ENCODE measurements at places on chromosomes 6 and 20.

DNA sequence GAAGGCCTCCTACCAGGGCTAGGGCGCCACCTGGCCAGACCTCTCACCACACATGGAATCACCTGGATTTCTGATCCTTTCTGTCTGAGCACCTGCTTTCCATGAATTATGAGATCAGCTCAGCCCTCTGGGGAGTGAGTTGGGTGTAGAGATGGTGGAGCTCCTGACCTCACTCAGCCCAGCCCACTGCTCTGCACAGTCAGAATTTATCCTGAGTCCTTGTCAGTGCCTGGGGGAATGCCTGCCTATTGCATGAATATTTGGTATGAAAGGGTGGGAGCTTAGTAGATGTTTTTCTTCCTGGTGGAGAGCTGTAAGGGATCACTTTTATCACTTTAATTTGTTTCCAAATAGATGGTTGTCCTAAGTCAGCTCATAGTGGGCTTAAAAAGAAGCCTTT lies 47.5 kb downstream of the DTD1 start:
- no peak for DNase-seq

DNA sequence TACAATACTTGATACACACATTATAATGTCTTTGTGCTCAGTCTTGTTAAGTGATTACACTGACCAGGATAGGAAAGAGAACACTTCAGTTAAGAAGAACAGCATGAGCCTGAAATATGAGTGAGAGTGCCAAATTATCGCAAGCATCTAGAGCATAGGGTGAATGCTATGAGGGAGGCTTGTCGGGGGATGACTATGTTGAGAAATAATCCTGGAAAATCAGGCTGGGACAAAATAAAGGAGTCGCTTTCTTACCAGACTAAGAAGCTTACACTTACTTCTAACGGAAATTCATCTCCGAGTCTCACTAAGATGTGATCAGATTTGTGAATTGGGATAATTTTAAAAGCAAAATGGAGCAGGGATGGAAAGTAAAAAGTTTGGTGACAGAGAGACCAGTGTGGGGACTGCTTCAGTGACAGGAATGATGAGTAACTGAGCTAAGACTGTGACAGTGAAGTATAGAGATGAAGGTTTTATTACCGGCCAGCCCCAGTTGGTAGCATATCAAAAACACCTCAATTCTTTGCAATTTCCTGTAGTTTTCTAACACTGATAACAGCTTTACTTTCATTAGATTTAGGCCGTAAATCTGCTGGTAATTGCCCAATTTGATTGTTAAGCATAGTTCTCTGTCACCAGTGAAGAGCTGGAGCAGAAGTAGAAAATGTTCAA lies 48.4 kb upstream of the DEFB112 start:
- no peak for DNase-seq

DNA sequence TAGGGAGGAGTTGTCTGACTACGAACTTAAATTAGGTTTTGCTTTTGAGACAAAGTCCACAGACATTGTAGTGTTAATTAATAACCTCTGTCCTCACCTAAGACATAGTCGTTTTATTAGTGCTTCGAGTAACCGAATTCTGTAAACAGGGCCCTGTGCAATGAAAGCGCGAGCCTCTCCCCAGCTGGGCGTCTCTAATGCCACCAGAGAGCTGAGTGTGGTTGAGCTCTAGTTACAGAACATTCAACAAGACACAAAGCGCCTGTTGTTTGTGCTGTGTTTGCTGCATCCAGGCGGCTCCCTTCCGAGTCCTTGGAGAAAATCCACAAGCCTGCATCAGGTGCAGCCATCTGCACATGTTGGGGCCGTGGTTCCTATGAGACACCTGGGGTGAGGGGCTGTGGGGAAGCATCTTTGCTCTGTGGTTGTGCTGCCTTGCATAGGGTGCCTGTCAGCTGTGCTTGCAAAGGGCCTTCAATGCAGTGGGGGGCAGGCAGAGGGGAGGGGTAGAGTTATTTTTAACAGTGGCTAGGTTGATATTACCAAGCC lies 63.9 kb downstream of the CD164 start:
- DNase-seq, result no peak

GRCh38 chr20:22404419-22405170 lies 179.8 kb downstream of the FOXA2 start:
- DNase-seq, result no peak

GRCh38 chr20:39939241-39939865 lies 749.7 kb downstream of the MAFB start:
- DNase-seq, result peak; percentile 64

- no peak for DNase-seq
Observed at GRCh38 chr20:48906221-48906877, 15.2 kb upstream of the ARFGEF2 start.

- no peak for DNase-seq
Observed at GRCh38 chr6:43776799-43777776, 7.1 kb downstream of the VEGFA start.

DNA sequence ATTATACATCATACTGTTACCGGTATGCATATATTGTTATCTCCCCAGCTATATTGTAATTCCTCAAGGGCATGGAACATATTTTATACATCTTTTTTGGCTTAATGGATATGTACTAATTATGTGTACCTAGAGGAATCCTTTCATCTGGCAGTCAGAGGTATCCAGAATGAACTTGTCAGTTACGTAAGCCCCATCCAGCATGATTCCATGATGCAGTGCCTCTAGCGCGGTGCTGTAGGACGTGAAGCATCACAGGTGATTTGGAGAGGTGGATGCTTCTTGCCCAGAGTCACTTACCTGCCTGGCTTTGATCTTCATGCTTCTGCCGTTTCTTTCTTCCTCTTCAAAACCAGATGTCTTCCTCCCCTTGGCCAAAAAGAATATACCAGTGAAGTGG lies 159.1 kb downstream of the UST start:
- DNase-seq, result no peak

DNA sequence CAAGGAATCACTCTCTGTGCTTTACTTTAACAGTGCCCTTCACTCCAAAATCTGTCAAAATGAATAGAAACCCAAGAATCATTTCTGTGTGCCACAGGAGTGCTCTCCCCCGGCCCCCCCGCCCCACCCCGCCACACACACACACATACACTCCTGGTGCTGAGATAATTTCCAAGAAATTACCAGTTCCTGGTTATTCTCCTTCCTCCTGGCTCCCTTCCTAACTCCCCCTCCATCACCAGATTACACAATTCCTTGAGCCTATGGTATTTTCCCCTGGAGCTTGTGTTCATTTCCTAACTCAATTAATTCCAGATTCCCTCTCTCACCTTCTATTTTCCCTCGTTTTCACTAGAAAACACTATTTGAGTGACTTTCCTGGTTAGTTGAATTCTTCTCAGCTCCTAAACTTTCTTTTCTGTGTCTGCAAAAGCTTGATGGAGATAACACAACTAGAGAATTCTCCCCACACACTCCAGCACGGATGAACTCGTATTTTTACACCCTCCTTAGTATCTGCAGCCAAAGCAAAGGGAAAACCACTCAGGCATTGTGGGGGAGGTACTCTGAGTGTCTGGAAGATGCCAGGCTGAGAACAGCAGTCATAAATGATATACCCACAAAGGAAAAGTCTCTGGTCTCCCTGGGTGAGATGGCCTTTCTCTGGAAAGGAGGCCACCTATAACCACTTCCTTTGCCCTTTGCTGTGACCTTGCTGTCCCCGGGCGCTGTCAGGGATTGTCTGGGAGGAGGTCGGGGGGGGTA lies 1.9 kb upstream of the SLC24A3 start:
- DNase-seq, result peak; percentile 7

DNA sequence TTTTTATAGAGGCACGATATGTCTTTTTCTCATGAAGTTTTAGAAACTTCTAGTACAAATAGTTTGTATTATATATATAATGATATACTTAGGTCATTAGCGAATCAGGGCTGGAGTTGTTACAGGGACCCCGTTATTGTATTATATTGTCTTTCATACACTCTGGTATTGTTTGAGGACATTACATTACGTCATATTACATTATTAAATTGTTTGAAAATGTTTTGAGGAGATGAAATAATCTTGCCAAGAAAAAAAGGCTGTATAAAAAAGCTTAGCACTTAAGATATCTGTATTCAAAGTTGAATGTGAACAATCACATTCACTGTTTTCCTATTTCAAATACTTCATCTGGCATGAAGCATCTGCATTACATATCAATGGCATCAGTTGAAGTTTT lies 239.6 kb upstream of the ASCC3 start:
- DNase-seq, result no peak

GRCh38 chr6:169159331-169159730 lies 94.3 kb downstream of the THBS2 start:
- DNase-seq, result no peak

- DNase-seq, result peak; percentile 56
Observed at GRCh38 chr6:154683756-154684523, 49.3 kb upstream of the SCAF8 start.

DNA sequence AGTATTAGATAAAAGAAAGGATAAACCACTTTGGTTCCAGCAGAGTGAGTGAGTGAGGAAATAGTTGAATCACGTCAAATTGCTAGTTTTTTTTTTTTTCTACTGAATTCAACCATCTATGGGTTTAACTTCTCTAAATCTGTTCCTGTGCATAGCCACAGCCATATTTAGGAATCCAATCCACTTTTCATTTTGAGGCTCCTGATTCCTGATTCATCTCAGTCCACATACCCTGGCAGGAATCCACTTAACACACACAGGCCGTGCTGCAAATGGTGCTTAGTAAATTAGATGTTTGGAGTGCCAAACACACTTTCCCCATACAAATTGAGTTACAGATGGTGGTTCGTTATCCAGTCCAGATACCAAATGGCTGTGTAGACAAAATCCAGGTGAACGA lies 220.3 kb downstream of the ALDH8A1 start:
- peak; percentile 72 for DNase-seq

DNA sequence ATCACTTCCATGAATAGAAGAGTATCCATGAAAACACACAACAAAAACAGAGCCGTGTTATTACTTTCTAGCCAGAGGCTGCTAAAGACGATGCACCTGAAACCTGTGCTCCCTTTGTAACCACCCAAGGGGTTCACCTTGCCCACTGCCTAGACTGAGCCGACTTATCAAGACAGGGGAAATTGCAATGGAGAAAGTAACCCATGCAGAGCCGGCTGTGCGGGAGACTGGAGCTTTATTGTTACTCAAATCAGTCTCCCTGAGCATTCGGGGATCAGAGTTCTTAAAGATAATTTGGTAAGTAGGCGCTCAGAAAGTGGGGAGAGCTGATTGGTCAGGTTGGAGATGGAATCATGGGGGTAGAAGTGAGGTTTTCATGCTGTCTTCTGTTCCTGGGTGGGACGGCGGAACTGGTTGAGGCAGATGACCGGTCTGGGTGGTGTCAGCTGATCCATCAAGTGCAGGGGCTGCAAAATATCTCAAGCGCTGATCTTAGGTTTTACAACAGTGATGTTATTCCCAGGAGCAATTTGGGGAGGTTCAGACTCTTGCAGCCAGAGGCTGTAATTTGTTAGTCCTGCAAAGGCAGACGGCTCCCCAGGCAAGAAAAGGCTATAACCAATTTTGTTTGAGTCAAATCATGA lies 366.6 kb downstream of the PREX1 start:
- no peak for DNase-seq

GRCh38 chr6:110095935-110096334 lies 83.5 kb downstream of the WASF1 start:
- no peak for DNase-seq

DNA sequence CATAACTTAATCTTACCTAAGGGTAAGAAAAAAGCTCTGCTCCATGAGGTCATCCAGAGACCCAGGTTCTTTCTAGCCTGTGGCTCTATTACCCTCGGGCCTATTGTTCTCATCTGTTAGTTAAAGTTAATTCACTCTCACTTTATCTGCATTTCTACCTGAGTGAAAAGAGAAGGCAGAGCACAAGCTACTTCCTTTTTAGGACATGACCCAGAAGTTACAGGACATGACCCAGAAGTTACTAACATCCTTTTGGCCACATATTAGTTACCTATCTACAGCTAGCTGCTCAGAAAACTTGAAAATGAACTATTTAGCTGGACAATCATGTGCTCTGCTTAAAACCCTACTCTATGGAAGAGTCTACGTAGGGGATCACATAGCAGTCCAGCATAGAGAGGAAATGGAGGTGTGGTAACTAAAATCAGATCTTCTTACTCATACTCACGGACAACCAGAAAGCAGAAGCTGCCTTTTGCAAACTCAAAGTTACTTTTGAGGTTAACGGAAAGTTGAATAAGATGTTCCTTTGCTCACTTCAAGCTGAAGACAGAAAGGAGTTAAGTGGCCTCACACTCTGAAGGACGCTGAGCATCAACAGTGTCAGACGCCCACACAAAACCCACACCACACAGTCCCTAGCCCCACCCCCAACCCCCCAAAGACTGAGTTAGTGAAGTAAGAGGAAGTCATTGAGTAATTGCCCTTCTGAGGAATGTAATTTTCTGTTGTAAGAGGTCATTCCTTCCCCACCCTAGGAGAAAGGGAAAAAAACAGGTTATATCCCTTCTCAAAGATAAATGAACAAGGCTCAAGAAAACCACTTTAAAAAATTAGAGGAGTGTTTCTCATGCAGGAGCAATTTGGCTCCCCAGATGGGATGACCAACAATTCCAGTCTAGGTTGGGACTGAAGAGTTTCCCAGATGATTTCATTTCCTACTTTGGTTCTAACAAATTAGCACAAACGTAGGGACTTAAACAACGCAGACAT lies 45.9 kb upstream of the TAB2 start:
- DNase-seq, result peak; percentile 8

DNA sequence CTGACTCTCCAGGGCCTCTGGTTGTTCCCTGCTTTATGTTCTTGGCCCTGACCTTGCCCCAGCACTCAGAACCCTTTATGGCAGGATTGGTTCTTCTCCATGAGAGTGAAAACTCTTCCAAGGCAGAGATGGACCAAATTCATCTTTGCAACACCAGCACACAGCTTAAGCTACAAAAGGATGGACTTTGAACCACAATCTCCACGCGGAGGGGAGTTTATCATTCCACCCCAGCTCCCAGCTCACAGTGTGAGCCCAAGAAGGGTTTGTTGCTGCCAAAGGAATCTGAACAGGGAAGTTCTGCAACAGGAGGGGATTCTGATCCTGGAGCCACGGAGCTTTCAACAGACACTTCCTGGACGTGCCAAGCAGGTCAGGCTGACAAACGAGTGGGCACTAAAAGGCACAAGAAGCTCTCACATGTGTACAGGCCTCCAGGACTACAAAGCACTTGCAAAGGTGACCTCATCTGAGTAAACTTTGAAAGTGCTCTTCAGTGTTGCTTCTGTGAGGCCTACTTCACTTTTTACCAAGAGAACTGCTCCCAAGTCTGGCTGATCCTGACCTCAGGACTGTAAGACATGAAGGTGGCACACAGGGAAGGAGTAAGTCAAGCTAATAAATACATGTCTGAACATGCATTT lies 8.9 kb downstream of the FITM2 start:
- no peak for DNase-seq

DNA sequence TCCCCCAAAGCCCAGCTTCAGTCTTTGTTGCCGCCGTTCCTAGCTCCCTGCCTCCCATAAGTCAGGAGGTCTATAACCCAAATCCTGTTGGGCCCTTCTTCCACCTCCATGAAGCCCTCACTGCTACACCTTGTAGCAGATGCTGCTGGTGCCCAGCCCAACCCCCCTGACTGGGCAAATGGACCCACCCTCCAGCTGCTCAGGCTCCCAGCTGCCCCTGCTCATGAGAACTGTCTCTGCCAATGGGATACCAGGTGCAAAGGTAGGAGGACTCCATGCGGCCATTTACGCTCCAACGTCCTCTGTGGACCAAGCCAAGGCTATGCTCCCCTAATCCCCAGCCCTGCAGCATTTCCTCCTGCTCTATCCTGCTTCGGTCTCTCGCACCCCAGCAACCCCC lies 71.8 kb downstream of the JPH2 start:
- no peak for DNase-seq

- DNase-seq, result peak; percentile 61
Observed at GRCh38 chr6:4413073-4413472, 277.7 kb upstream of the ECI2 start.

- DNase-seq, result no peak
Observed at GRCh38 chr6:42322676-42323075, 105.0 kb upstream of the MRPS10 start.

All from fibroblast of skin of right biceps (primary cell).